8988T (cell line): ENCODE measurements at places on chromosomes 6 and 20.
A peak's percentile ranks its signal among the peaks of the same experiment; 100 is the strongest.

DNA sequence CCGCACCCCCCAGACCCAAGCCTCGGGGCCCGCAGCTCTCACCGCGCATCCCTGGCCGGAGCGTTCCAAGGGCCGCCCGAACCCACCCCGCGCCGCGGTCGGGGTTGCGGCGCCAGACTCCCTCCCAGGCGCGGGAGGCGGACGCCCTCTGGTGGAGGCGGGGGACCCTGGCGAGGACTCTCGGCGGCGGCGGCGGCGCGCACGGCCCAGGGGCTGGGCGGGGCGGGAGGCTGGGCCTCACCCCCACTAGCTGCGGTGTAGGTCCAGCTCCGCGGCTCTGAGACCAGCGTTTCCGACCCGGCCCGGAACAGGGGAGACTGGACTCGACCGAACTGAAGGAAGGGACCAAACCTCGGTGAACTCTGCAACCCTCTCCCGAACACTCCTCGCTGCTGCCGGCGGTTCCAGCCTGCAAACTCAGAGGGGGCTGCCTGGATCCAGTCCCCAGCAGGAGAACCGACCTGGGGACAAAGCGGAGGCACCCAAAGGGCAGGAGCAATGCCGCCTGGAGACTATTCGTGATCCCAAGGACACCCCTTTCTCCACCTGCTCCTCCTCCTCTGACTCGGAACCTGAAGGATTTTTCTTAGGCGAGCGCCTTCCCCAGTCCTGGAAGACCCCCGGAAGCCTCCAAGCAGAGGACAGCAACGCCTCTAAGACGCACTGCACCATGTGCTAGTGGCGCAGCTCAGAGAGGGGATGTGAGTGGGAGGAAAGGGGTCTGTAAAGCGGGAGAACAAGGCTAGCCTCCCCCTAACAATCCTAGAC, 859 bp upstream of the TOMM6 start:
- peak; percentile 94 for DNase-seq

DNA sequence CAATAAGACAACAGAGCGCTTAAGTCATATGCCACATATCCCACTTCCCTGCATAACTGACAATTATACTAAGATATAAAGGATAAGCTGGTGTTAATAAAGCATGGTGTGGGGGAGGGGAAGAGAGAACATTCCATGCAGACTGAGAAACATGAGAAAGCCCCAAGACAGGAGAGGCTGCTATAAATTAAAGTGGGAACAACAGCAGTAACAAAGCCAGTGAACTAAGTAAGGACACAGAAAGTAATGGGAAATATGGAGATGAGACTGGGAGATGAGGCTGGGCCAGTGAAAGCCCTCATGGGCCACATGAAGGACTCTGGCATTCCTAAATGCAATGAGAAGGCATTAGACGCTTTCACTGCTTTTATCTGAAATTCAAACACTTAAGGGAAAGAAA, 41.3 kb downstream of the SESN1 start:
- DNase-seq: no peak

DNA sequence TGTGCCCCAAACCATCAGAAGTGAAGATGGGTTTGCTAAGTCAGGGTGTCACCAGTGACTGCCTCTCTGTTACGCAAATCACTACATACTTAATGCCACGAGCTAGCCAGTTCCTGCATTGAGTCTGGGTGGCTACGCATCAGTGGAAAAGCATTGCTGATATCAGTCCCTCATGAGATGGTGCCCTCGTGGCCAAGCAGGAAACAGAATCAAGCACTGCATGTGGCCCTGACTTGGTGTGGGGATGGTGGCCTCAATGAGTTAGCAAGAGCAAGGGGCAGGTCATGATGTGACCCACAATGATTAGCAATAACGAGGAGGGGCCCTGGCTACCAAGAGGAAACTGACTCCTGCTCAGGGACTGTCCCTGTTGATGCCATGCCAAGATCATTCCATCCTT, 51.6 kb upstream of the FNDC1 start:
- DNase-seq: no peak

- no peak for DNase-seq
These were observed 99.9 kb downstream of the CDH26 start for GRCh38 chr20:60057866-60058807.

- DNase-seq: no peak
These were observed 202.8 kb downstream of the DLL1 start for GRCh38 chr6:170087941-170088581.
